Fibroblast of skin of abdomen (primary cell): ENCODE measurements at places on chromosomes 12 and 14.

DNA sequence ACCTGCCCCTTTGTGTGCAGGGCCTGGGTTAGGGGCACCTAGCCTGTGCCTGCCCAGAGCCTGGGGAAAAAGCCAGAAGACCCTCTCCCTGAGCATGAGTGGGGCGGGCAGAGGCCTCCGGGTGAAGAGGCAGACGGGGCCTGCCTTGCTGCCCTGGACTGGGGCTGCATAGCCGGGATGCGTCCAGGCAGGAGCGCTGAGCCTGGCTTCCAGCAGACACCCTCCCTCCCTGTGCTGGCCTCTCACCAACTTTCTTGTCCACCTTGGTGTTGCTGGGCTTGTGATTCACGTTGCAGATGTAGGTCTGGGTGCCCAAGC, 216.1 kb downstream of the TMEM121 start:
- DNase-seq: no peak

DNA sequence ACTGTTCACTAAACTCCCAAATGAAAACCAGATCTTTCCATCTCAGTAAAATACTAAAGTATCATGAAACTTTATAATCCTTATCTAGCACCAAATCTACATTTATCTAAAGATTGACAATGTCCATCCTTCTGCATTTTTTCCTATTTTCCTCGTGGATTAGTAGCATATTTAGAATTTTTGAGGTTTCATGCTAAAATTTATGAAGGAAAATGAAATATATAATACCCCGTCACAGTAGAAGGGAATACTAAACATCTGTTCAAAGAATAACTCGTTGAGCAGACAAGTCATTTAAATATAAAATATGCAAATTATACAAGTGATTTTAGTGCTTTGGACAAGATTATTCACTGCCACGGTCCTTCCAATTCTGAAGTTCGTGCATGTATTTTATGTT, 122.7 kb upstream of the SLCO1C1 start:
- DNase-seq: peak; percentile 40

DNA sequence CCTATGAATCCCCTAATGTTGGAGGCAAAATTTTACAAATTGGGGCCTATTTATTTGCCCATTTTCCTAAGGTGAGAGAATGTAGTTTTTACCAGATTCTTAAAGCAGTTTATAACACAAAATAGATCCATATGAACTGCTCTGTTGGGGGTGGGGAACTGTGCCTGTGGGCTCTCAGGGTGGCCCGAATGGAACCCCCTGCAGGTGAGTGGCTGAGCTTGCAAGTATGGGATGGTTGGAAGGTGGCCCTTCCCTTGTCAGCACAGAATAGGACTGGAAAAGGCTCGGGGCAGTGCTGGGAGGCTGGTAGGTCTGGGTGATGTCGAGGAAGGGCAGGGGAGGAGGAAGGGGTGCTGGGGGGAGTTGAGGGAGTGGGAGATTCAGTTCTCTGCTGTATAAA, 4.9 kb downstream of the VSX2 start:
- no peak for DNase-seq

GRCh38 chr14:64806202-64806861, 73.4 kb downstream of the SPTB start:
- peak; percentile 96 for DNase-seq

DNA sequence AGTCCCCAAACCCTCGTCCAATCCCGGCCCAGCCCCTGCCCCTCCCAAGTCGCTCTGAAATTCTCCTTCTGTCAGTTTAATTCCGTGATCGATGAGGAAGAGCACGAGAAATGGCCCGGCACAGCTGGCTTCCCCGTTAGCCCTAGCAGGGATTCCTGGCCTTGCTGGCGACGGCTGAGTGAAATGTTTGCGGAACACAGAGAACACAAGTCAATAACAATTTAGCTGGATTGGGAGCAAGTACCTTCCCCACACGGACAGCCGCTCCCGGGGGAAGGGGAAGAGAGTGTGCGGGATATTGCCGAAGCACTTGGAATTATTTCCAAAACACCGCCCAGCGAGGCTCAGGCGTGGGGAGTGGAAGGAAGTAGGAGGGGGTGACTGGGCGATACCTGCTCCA, 134.6 kb downstream of the RBM19 start:
- no peak for DNase-seq

DNA sequence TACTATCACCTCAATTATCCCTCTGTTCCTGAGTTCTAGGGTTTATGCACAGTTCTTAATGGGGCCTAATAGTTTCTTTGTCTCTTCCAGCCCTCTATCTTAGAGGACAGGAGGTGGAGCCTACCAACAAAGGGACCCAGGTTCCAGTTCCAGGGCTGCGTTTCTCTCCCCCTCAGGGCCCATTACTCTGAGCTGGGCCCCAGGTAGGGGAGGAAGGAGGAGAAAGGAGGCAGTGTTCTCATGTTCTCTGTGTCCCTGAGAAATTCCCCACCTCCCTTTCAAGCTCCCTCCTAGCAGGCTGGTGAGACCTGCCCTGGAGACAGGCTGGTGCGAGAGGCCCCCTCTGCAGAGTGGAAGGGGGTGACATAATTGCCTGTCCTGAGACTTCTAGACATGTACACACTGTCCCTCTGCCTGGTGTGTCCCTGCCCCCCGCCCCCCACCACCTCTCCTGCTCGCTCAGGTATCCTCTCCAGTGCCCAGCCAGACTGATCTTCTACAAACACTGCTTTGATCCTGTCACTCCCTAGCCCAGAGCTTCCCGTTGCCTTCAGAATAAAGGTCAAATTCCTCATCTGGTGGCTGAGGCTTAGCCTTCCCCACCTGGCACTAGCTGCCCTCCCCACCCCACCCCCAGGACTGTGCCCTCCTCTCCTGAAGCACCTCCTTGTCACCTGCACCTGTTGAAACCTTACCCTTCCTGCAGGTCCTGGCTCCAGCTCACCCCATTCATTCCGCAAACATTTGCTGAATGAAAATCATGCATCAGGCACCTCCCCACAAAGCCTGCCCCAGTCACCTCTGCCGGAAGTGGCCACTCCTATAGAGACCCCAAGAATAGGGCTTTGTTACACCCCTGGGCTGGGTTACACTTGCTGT, 21.1 kb upstream of the KRT8 start:
- DNase-seq: no peak

GRCh38 chr12:49789992-49790391, 38.2 kb downstream of the NCKAP5L start:
- DNase-seq: no peak

DNA sequence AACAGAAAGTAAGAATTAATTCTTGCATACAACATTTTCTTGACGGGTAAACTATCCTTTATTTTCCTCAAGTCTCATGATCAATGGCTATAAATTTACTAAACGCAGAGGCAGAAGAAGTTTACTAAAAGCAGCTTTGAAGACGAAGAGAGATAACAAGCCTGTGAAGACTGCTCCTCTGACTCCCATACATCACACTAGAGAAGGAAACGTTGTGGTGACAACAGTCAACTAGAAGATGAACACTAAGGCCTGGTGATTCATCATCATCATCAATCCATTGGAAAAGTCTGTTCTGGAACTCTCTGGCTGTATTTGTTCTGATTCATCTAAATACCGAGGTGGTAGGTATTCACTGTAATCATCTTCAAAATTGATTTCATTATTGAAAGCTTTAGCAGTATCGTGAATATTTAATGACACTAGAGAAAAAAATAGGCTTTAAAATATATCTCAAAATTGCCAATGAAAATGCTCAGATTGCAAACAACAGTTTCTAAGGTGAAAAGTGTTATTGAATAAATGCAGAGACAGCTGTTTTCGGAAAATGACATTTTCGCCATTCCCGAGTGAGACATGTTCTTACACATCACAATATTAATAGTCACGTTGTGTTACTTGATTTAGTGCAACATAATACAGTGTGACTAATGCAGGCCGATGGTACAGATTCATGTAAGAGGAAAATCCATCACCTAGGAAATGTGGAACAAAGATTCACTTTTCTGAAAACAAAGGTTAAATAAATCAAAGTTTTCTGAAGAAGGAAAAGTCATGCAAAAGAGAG, 260.5 kb downstream of the C12orf50 start:
- DNase-seq: no peak

- no peak for DNase-seq
These were observed 6.5 kb downstream of the JAG2 start for GRCh38 chr14:105161964-105162668.

DNA sequence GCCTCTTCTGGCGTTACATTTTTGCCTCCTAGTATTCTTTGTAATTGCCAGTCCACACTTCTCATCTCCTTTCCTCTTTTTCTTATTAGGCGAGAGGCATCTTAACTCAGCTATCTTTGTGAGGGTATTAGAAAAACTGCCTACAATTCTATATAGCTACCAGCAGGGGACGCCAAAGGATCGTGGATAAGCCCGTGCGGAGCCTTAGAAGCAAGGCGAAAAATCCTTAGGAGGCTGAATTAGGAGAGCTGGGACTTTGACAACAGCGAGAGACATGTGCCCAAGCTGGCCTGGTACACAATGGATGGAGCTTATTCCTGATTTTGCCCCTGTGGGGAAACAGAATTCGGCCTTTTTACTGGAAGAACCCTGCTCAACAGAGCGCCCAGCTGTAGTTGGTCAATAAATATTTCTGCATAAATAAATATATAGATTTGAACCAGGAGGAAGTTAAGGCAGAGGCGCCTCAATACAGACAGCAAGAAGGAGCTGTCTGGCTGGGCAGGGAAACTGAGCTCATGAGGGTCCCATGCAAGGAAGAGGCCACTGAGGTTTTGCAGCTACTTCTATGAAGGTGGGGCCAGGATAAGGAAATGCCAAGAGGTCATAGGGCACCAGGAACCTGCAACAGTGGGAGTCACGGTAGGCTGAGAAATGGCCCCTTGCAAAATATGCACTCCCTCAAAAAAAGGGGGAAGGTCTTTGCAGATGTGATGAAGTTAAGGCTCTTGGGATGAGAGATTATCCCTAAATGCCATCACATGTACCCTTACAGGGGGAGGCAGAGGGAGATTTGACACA, 14.6 kb upstream of the RBM19 start:
- DNase-seq: peak; percentile 69

- no peak for DNase-seq
These were observed 147.4 kb downstream of the AKAP6 start for GRCh38 chr14:32476532-32476931.

- DNase-seq: no peak
These were observed 115.8 kb downstream of the CRADD start for GRCh38 chr12:93793007-93793406.

DNA sequence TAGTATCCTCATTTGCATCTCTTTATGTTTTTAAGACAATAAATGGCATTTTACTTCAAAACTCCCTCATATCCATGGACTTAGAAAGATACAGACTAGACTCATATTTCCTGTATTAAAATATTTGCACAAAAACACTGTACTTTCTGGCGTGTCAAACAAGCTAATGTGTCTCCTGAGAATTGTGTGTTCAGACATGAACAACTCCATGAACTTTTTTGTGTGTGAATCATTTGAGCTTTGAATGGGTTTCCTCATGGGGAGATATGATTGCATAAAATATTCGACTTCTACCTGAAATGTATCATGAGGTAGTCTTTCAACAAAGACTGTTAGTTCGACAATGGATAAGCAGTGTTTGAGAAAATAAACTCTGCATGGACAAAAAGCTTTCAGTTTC, 58.8 kb downstream of the TMEM30B start:
- DNase-seq: peak; percentile 47

DNA sequence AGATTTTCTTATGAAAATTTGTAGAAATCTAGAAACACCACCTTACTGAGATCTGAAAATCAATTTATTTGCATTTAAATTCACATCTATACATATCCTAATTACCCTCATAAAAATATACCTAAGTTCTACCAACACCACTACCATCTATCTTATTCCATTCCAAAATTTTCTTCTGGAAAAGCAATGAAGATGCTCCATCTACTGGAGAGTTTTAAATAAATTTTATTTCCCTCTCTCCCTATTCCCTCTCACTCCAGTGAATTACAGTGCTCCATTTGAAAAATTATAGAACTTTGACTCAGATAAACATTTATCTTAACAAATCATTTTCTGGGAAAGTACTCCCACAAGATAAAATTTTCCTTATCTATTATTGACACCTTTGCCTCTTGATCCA, 2.3 kb upstream of the C14orf39 start:
- DNase-seq: no peak

GRCh38 chr12:3333991-3334391, 157.0 kb upstream of the PRMT8 start:
- no peak for DNase-seq

DNA sequence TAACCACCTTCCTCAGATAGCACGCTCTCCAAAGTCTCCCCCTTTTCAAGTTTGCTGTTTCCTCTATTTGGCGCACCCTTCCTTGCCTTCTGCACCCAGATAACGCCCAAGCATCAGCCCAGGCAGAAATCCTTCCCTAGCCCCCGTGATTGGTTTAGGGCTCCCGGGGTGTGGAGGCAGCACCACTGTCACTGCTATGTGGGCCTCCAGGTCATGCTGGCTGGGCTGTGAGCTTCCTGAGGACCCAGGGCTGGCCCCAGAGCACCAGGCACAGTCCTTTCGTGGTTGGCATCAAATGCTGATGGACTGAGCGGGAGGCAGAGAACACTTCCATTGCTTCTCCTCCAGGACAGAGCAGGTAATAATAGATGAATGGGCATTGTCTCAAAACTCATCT, 311.4 kb downstream of the BCL11B start:
- DNase-seq: no peak

GRCh38 chr12:66365718-66366490, 63.6 kb downstream of the HELB start:
- DNase-seq: no peak

DNA sequence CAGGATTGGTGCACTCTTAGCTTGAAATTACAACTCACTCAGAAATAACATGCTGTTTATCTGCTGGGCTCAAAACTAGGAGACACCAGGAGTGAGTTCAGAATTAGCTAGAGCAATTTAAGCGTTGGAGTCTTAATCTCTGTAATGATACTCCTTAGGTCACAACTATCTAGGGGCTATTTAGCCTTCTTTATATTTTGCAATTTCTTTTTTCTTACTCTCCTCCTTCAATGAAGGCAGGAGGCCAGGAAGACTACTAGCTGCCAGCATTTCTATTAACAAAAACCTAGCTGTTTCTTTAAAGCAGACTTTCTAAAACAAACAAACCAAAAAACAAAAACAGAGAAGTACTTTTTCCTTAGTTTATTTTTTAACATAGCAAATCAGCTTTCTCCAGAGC, 226.2 kb downstream of the TRHDE start:
- no peak for DNase-seq

DNA sequence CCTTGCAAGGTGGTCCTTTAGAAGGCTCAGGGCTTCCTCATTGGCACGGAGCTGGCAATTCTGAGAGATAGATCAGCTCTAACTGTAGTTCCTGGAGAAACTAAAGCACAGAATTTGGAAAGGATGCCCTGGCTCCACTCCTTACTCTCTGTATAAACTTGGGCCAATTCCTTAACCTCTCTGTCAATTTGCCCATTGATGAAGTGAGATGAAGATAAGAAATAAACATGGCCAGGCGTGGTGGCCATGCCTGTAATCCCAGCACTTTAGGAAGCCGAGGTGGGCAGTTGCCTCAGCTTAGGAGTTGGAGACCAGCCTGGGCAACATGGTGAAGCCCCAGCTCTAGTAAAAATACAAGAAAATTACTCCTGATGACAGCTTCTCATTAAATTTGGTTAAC, 34.0 kb upstream of the COX6A1 start:
- no peak for DNase-seq

- DNase-seq: peak; percentile 67
These were observed 710.7 kb upstream of the TBX3 start for GRCh38 chr12:115394496-115395220.
